Fibroblast of skin of left quadriceps (primary cell): ENCODE measurements at places on chromosomes 5 and 9.

DNA sequence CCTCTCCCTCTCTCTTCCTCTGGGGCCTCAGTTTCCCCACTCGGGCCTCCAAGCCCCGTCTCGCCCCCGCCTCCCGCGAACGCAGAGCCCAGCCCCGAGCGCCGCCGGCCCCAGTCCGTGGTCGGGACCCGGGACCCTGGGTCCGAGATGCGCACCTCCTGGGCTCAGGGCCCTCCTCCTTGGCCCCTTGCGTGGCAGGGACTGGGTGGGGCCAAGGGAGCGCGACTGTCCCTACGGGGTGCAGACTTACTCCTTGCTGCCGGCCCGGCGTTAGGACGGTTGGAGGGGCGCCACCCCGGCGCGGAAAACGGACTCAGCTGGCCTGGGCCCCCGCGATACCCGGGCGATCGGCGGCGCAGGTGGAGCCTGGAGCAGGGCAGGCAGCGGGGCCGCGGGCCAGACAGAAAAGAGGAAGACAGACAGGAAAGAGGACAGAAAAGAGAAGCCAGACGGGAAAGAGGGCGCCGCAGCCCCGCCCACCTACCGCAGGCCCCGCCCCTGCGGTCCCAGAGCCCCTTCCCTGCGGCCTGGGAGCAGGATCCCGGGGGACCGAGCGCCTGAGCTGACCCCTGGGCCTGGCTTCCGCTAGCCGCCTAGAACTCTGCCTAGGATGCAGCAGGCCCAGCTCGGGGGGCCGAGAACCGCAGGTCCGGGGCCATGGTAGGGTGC, at the start of gene GBGT1:
TSS of gene GBGT1 (minus strand) at position 411 of the 669 bp plus-strand sequence. CDS start 1,502 bp downstream, outside the sequence.
- no peak for DNase-seq

DNA sequence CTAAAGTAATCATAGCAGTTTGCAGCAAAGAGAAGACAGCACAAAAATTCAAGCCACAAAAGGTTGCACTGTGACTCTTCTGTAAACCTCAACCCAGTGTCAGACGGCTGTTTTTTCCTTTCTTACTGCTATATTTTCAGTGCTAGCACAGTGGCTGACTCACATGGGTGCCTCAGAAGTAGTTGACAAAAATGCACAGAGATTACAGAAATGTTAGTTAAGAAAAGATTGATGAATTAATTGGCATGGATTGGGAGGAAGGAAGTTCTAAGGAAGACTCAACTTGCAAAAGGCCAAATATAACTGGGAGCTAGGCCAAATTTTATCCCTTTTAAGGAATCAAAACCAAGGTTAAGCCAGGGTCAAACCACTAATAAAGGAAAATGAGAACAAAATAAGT, 43.7 kb upstream of the ITGA1 start:
- DNase-seq = no peak

DNA sequence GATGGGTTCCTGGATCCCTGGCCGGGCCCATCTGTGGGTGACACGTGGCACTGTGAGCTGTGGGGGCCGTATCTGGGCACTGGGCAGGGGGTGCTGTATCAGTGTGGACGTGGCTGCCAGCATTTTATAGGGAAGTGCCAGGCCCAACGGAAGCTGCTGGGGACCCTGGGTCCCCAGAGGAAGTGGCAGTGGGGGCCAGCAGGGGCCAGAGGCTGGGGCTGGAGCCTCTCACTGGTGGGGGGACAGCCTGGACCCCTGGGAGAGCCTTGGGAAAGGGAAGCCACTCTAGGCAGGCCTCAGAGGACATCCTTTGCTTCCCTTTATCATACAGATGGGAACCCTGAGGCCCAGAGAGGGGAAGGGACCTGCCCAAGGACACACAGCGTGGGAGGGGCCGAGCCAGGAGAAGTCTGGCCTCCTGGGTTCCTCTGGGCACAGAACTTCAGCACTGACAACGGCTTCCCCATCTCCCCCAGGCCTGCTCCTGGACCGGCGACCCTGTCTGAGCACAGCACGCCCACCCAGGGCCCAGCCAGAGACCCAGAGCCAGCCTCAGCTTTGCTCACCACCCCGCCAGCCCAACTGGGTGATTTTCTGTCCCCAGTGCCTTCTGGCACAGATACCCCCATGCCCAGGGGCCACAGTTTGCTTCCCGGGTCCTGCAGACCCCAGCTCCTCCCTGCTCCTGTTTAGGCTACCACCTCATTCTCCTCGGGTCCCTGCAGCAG, 15.5 kb upstream of the LAMC3 start:
- DNase-seq = no peak

DNA sequence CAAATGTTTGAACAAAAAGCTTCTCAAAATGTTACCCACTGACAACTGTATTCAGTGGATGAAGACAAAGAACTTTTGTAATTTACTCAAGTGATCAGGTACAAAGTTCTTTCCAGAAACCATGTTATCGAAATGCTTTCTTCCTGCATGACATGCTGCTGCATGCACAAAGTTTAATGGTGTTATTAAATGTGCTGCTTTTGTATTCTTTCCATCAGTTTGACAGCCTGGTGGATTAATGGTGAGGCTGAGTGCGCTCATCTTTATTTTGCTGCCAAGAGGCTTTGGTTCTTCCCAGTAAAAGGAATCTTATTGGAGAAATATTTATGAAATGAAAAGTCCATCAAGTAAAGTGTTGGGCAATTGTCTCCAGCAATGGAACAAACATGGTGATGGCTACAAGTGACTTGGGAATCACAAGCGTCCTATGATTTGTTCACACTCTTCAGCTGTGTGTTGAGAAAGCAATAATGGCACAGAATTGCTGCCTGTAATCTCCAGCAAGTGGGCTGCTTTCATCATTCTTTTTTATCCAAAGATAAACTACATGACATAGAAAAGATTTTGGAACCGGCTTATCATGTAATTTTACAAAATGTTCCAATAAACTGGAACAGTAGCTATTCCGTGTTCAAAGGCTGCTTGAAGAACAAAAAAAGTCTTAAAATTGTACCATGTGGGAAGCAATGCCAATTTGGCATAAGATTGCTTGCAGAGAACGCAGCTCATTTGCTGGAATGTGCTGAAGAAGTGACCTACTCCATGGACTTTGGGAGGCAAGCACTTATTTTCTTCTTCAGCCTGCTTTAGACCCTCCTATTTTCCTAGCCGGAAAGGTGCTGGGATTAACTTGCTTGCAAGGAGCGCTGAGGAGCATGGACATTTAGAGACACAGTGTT, 153.1 kb downstream of the HSD17B3 start:
- no peak for DNase-seq

- DNase-seq = no peak
Measured at GRCh38 chr5:77644371-77645157, 6.1 kb upstream of the OTP start.

DNA sequence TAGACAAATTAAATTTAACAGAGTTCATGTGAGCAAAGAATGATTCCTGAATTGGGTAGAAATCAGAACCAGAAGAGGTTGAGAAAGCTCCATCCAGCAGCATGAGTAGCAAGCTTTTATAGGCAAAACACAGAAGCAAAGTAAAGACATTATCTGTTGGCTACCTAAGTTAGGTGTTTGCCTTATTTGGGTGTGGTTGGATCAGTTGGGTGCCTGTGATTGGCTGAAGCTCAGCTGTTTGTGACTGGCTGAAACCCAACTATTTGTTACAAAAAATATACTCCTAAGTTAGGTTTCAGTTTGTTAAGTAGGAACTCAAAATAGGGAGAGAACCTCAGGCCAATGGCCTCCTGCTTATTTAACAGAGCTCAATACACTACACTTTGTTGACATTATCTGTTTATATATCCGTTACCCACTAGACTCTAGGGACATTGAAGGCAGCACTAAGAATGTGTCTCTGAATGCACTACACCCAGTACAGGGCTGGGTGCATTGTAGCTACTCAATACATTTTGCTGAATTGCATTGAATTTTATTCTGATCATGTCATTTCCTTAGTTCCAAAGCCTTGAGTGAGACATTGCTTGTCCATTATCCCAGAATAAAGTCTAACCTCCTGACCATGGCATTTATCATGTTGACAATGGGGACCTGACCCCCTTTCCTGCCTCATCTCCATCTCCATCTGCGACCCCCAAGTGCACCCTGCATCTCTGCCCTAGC, 98.7 kb downstream of the CCDC192 start:
- no peak for DNase-seq

- DNase-seq = no peak
Measured at GRCh38 chr5:119079318-119079921, 8.5 kb downstream of the DMXL1 start.

DNA sequence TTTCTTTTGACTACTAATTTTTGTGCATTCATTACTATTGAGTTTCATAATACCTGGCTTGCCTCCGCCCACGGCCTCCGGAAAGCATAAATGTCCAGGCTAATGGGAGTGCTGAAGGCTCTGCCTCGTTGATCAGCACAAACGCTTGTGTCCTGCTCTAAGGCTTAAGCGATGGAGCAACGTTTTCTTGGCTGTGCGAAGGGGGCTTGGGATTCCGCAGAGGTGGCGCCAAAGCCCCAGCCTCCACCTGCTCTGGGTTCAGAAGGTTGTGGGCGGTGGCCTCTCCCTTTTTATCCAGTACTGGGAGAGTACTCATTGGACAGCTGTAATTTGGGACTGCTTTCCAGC, 19.7 kb downstream of the ANXA2R start:
- no peak for DNase-seq

GRCh38 chr5:150190503-150190979, 679 bp downstream of the SLC6A7 start:
- DNase-seq = no peak

DNA sequence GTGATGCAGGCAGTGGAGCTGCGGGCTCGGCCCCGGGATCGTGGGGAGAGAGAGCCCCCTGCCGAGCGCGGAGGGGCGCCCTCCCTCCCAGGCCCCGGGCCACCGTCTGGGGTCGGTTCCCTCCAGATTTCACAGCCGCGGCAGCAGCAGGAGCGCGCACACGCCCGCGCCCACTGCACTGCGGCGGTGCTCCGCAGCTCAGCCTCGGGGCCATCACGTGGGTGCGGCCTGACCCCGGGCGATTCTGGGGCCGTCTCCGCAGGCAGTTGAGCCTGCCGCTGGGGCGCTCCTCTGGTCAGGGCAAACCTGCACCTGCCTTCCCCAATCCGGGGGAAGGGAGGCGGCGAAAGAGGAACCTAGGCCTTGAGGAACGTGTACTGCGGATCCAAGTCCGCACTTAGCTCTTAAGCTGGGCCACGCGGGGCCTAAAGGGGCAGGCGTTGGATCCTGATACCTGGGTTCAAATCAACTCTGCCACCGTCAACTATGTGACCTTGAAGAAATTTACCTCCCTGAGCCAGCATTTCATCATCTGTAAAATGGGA, 9.4 kb upstream of the DELE1 start:
- no peak for DNase-seq

GRCh38 chr9:134007150-134007549, 15.0 kb upstream of the VAV2 start:
- no peak for DNase-seq

GRCh38 chr9:134065612-134066419, 2.0 kb downstream of the BRD3 start:
- DNase-seq = no peak

- no peak for DNase-seq
Measured at GRCh38 chr9:27943501-27943900, 370.2 kb upstream of the C9orf72 start.

DNA sequence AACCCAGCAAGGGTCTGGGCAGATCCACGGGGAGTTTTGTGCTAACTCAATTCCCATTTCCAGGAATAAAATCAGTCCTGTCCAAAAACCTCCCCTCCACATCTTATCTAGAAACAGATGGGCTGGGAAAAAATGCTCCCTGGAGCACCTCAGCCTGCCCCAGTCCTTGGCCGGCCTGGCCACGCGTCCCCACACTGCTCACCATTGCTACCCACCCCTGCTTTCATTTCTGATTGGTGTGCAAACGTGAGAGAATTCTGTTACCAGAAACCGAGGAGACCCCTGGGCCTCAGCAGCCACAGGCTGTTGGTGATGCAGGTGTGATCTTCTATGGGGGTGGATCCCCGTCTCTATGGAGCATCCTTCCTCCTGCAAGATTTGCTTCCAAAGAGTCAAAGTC, 38.0 kb upstream of the OLFM1 start:
- DNase-seq = no peak

DNA sequence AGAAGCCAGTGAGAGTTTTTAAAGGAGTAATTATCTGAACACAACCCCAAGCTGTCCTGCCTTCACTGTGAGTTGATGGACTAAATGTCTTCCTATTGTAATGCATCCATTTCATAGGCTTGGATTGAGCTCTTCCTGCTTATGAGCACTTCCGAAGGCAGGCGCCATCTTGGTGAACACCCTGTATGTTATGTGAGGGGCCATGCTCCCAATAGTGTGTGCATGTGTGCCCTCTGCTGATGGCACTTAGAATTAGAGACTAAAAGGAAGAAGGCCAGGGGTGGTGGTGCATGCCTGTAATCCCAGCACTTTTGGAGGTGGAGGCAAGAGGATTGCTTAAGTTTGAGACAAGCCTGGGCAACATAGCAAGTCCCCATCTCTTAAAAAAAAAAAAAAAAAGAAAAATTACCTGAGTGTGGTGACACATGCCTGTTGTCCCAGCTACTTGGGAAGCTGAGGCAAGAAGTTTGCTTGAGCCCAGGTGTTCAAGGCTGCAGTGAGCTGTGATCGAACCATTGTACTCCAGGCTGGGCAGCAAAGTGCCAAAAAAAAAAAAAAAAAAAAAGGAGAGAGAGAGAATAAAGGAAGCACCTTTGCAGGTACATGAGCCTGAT, 65.0 kb downstream of the C9orf152 start:
- no peak for DNase-seq

DNA sequence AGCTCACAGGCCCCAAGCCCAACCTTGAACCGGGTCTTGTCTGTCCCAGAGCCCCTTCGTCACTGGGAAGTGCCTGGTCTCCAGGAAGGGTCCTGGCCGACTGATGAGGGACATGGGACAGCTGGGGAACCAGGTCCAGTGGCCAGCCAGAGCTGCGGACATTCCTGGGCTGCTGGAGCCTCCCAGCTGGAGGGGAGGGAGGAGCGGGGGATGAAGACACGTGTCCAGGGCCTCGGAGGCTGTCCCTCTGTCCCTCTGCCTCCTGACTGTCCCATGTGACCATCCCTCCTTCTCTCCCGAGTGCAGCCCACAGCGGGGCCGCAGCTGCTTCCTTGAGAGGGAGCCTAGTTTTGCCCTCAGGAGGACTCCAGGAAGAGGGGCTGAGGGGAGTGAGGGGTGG, 41.7 kb upstream of the UBAC1 start:
- DNase-seq = no peak

DNA sequence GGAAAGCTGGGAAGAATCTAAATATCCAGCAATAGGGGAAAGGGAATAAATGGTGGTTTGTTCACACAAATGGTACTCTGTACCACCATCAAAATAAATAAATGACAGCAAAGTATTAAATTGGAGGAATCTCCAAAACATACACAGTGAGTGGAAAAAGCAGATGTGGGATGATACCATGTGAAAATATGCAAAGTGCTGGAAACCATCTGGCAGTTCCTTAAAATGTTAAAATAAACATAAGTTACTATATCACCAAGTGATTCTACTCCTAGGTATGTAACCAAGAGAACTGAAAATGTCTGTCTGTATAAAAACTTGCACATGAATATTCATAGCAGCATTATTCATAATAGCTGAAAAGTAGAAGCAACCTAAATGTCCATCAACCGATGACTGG, 41.9 kb upstream of the TEX48 start:
- DNase-seq = peak; percentile 63
